ENCODE measurements at places on chromosomes 4 and X.

- no peak for DNase-seq
These were observed 25.7 kb downstream of the RNF128 start for GRCh38 chrX:106752101-106752678.

DNA sequence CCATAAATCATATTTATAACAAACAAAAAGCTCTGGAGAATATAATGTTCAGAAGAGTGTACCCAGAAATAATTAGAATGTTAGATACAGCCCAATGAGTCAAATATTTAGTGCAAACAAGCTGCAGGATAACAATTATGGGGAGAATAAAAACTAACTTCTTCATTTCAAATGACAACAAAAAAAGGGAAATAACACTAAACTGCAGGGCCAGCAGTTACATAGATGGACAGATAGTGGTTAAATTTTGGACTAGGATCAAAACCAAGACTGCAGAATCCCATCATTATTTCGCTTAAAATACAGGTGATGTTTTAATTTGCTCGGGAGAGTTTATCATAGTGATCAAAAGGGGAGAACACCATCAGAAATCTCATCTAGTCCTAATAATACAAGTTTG, 617 bp upstream of the GPR34 start:
- DNase-seq: no peak

DNA sequence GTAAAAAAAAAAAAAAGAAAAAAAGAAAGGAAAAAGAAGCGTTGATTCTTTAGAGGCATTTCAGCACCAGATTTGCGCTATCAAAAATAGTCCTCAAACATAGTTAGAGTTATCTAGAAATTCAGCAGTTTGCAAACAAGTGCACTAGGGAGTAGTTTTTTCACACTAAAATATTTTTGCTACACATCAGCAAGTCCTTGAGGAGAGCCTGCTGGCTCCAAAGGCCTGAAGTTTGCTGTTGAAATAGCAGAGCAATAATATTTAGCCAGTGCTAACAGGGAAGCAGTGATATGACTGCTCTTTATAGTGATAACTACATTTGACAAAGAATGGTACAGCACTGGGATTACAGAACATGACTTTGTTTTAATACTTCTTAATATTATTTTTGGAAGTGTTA, 472.2 kb downstream of the PCDH7 start:
- DNase-seq: no peak

- DNase-seq: no peak
These were observed 31.4 kb downstream of the HMX1 start for GRCh38 chr4:8840006-8840793.

Data from stimulated activated naive CD8-positive, alpha-beta T cell treated with anti-CD3 and anti-CD28 coated beads, Interleukin-15, Interleukin-2, amounts not matched to agents 100 U/mL and 50 U/mL, for 24 hours (primary cell).